Nephron progenitor cell (in vitro differentiated cells): ENCODE measurements at places on chromosomes 4 and X.
A peak's percentile ranks its signal among the peaks of the same experiment; 100 is the strongest.

GRCh38 chr4:118942465-118942864 is 53.8 kb downstream of the SYNPO2 start:
- no peak overlapping the region for H3K27ac ChIP-seq
- H3K36me3 ChIP-seq: no peaks in the 10 kb centered on the region
- DNase-seq: no peak
- peaks cover 3% of the 10 kb centered on the region for H3K27me3 ChIP-seq

DNA sequence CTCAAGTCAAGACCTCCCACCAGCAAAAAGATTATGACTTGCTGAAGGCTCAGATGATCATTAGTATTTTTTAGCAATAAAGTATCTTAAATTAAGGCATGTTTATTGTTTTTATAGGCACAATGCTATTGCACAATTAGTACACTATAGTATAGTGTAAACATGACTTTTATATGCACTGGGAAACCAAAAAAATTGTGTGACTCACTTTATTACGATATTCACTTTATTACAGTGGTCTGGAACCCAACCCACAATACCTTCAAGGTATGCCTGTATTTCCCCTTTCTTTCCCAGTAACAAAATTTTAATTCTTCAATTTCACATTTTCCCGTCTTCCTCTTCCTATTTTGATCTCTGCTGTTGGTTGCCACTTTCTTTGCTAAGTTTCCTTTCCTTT is 37.7 kb downstream of the ZCCHC12 start:
- peaks cover 8% of the 10 kb centered on the region for H3K36me3 ChIP-seq
- H3K27me3 ChIP-seq: no peaks in the 10 kb centered on the region
- DNase-seq: no peak
- no peak overlapping the region for H3K4me3 ChIP-seq
- H3K27ac ChIP-seq: no peak overlapping the region

GRCh38 chr4:55475394-55476243 is 71.1 kb downstream of the CLOCK start:
- DNase-seq: no peak
- H3K27me3 ChIP-seq: no peaks in the 10 kb centered on the region
- H3K4me3 ChIP-seq: no peak overlapping the region
- H3K36me3 ChIP-seq: peaks cover 58% of the 10 kb centered on the region
- no peaks in the 10 kb centered on the region for H3K4me1 ChIP-seq

- H3K27me3 ChIP-seq: no peaks in the 10 kb centered on the region
- H3K36me3 ChIP-seq: no peaks in the 10 kb centered on the region
- no peak overlapping the region for H3K27ac ChIP-seq
- H3K4me1 ChIP-seq: peaks cover 45% of the 10 kb centered on the region
Measured at GRCh38 chrX:129108936-129109335, 414.4 kb downstream of the SMARCA1 start.

DNA sequence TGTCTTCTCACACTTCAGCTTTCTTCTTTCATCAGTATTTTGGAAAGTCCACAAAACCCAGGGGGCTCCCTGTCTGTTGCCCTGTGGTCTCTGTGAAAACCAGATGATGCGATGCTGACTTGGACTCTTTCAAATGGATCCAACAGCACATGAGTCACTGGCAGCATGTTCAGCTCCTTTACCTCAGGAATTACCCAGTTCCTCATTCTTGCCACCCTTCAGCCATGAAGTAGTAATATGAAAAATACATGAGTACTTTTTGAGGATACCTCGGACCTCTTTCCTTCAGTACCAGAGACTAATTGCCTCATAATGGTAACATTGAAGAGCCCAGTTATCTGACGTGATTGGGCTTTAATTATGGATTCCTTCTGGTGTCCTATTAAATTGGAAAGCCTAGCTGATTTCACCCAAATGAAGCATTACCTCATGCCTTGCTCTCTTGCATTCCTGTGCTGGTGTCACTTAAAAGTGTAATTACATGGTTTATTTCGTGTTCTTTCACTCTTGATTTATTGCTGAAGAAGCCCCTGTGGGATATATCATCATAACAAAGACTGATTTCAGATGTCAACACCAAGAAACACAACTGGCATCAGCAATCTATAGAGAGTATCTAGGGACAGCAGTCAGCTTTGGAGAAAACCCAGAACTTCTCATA is 63.4 kb downstream of the NFKB1 start:
- H3K27me3 ChIP-seq: no peaks in the 10 kb centered on the region
- no peaks in the 10 kb centered on the region for H3K36me3 ChIP-seq
- no peak overlapping the region for H3K27ac ChIP-seq
- H3K4me1 ChIP-seq: no peaks in the 10 kb centered on the region
- no peak for DNase-seq

- no peaks in the 10 kb centered on the region for H3K36me3 ChIP-seq
- H3K27me3 ChIP-seq: peaks cover 2% of the 10 kb centered on the region
- no peak for DNase-seq
- H3K27ac ChIP-seq: no peak overlapping the region
- peaks cover 8% of the 10 kb centered on the region for H3K4me1 ChIP-seq
Measured at GRCh38 chrX:50000937-50001542, 78.6 kb downstream of the CLCN5 start.

- H3K4me1 ChIP-seq: no peaks in the 10 kb centered on the region
- H3K4me3 ChIP-seq: no peak overlapping the region
- H3K27me3 ChIP-seq: peaks cover 4% of the 10 kb centered on the region
- H3K27ac ChIP-seq: no peak overlapping the region
- no peak for DNase-seq
Measured at GRCh38 chrX:151789179-151789800, 54.7 kb downstream of the CNGA2 start.

GRCh38 chr4:1305261-1305711 is 15.6 kb downstream of the MAEA start:
- H3K4me1 ChIP-seq: peaks cover 21% of the 10 kb centered on the region
- H3K36me3 ChIP-seq: peaks cover 83% of the 10 kb centered on the region
- no peak overlapping the region for H3K27ac ChIP-seq
- peaks cover 4% of the 10 kb centered on the region for H3K27me3 ChIP-seq
- no peak for DNase-seq
- no peak overlapping the region for H3K4me3 ChIP-seq

DNA sequence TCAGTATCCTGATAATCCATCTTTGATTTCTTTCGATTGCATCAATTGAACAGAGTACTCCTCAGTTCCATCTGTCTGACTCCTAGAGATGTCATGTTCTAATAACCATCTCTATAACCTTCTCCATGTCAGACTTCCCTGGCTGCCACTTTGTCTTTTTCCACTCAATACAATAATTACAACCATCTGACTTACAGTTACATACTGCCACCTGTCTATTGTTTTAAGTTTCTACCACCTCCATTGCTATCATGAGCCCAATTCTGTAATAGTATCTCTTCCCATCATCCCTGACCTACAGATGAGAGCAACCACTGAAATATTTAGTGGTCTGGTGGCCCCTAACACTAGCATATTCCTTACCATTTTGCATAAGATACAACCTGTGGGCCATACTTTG is 439.2 kb upstream of the FAM47C start:
- H3K4me1 ChIP-seq: no peaks in the 10 kb centered on the region
- H3K27me3 ChIP-seq: no peaks in the 10 kb centered on the region
- no peaks in the 10 kb centered on the region for H3K36me3 ChIP-seq
- DNase-seq: no peak

DNA sequence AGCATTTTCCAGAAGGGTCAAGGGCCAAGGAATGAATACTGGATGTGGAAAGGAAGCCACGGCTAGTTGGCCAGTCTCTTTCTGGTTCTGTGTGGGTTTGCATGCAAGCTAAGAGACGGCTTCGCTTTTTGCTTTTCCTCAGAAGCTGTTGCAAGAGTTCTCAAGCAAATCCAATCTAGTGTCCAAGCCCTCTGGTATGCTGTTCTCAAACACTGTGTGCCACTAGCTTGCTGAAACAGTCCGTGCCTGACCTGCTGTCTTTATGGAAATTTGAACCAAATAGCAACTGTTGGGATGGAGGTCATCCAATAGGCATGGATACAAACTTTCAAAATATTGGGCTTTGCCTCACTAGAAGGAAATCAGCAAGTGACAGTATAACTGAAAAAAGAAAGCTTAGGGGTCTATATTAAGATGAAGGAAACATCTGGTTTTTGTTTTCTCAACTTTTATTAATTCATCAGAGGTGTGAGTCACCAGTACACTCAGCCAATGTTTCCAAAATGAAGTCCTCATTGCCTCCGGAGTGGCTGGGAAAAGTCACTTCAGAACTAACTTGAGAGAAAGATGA is 70.5 kb downstream of the SLC9A6 start:
- H3K27ac ChIP-seq: no peak overlapping the region
- peaks cover 2% of the 10 kb centered on the region for H3K27me3 ChIP-seq
- no peaks in the 10 kb centered on the region for H3K4me1 ChIP-seq
- DNase-seq: no peak

- H3K4me1 ChIP-seq: peaks cover 4% of the 10 kb centered on the region
- H3K4me3 ChIP-seq: no peak overlapping the region
- peaks cover 19% of the 10 kb centered on the region for H3K36me3 ChIP-seq
Measured at GRCh38 chrX:124113621-124114600, 152.4 kb downstream of the STAG2 start.

GRCh38 chrX:11214346-11215190 is 78.6 kb upstream of the AMELX start:
- no peak overlapping the region for H3K27ac ChIP-seq
- no peak for DNase-seq
- H3K27me3 ChIP-seq: no peaks in the 10 kb centered on the region
- no peak overlapping the region for H3K4me3 ChIP-seq

DNA sequence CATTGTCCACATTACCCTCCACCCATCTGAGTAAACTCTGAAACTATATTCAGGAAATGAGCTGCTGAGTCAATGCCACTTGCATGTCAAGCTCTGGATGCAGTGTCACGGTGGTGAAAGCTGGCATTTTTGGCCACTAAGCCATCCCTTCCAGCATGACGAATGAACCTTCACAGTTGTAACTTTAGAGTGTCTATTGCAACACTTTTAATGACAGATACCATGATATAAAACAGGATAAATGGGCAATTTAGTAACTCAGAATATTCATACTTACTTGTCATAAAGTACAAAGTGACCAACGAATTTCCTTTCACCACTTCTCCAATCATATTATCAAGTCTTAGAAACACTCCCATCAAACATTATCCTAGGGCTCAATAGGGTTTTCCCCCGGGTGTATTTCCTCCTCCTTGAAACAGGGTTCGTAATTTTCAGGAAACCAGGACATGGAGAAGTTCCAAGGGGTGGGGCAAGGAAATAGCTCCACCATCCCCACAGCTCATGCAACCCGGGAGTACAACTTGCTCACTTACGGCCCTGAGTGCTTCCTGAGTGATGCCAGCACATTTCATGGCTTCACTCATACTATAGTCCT is 73.1 kb downstream of the MTHFD2L start:
- H3K4me1 ChIP-seq: no peaks in the 10 kb centered on the region
- no peak overlapping the region for H3K27ac ChIP-seq
- no peaks in the 10 kb centered on the region for H3K27me3 ChIP-seq
- no peak for DNase-seq
- H3K4me3 ChIP-seq: no peak overlapping the region
- H3K36me3 ChIP-seq: no peaks in the 10 kb centered on the region

DNA sequence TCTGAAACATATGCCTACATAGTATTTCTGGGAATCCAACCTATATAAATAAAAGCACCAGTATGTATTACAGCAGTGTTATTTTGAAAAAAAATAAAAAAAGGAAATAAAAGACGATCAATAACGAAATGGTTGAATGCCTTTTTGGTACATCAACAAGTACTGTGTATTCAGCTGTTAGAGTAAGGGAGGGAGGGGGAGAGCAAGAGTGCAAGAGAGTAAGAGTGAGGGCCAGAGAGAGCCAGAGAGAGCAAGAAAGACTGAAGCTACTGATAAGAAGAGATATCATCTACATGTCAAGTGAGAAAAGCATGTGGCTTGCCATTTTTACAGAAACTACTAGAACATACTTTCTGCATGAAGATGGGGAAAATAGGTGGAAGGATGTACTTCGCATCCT is 1.8 kb downstream of the SPIN4 start:
- H3K27ac ChIP-seq: no peak overlapping the region
- DNase-seq: no peak
- peaks cover 41% of the 10 kb centered on the region for H3K4me1 ChIP-seq
- peak overlapping the region; percentile 92 for H3K4me3 ChIP-seq
- H3K36me3 ChIP-seq: no peaks in the 10 kb centered on the region
- H3K27me3 ChIP-seq: no peaks in the 10 kb centered on the region

DNA sequence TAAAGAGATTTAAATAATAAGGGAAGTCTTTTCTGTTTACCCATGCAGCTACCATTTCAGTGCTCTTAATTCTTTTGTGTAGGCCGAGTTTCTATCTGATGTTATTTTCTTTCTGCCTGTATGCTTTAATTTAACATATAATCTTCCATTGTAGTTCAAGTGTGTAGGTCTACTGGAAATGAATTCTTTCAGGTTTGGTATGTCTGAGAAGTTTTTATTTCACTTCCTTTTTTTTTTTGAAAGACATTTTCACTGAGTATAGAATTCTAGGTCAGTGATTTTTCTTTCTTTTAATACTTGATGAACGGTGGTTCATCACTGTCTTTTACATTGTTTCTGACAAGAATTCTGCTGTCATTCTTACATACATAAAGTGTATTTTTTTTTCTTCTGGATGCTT is 42.1 kb downstream of the VAMP7 start:
- H3K36me3 ChIP-seq: peaks cover 97% of the 10 kb centered on the region
- no peak for DNase-seq
- H3K4me3 ChIP-seq: no peak overlapping the region
- H3K27ac ChIP-seq: no peak overlapping the region
- H3K4me1 ChIP-seq: no peaks in the 10 kb centered on the region

DNA sequence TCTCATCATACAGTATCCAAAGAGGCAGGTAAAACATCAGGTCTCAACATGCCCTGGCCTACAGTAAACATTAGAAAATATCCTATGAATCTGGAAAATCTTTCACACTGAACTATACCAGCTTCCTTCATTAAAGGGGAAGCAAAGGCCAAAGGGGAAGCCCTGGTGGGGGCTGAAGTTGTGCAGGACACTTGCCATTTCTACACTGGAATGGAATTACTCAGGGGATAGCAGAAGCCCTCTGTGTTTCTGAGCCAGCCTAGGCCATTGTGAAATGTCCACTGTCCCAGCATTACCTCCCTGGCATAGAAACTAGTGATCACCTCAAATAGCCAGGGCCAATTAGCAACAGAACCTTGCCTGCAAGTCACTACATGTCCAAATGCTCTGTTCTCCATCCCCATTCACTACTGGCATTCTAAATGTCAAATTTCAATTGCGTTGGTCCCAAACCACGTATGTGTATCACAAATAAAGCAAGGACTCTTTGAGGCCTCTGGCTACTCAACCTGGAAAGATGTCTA is 429.9 kb downstream of the AFF2 start:
- no peak overlapping the region for H3K4me3 ChIP-seq
- no peaks in the 10 kb centered on the region for H3K36me3 ChIP-seq
- no peak overlapping the region for H3K27ac ChIP-seq
- H3K27me3 ChIP-seq: no peaks in the 10 kb centered on the region
- no peak for DNase-seq
- H3K4me1 ChIP-seq: no peaks in the 10 kb centered on the region

GRCh38 chr4:165440415-165441158 is 61.8 kb downstream of the CPE start:
- no peak overlapping the region for H3K27ac ChIP-seq
- no peak for DNase-seq
- H3K36me3 ChIP-seq: no peaks in the 10 kb centered on the region
- H3K27me3 ChIP-seq: no peaks in the 10 kb centered on the region
